ENCODE measurements at places on chromosomes 12 and 14.

GRCh38 chr12:56114084-56114483 is 2.3 kb upstream of the RPL41 start:
- DNase-seq, result no peak

DNA sequence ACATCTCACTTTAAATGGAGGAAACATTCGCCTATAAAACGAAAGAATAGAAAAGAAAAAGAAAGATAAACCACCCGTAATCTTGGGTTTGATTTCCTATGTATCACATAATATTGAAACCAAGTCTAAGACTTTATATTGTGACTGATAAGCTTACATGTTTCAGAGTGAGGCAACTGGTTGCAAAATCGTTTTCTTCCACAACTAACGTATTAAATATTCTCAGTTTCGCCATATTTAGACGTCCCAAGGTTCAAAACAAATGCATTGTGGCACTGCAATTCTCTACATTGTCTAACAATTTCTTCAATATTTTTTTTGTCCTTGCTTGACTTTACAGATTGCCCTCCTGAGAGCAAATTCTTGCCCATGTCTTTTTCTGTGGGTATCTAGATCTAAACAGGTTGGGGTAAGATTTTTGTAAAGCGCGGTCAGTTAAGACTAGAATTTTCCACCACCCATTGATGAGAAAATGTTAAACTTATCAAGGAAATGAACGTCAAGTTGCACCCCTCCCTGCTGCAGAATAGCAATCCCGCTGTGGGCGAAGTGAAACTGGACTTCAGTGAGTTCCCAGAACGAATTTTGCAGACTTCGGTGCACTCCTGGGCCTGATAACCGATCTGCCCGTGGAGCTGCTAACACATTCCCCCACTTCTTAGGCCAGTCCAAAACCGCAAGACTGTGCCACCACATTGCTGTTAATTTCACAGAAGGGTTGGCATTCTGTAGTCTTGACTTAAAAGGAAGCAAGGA is 2.7 kb downstream of the TBX3 start:
- peak; percentile 25 for DNase-seq

GRCh38 chr14:75820761-75821160 is 159.7 kb downstream of the TTLL5 start:
- no peak for DNase-seq

DNA sequence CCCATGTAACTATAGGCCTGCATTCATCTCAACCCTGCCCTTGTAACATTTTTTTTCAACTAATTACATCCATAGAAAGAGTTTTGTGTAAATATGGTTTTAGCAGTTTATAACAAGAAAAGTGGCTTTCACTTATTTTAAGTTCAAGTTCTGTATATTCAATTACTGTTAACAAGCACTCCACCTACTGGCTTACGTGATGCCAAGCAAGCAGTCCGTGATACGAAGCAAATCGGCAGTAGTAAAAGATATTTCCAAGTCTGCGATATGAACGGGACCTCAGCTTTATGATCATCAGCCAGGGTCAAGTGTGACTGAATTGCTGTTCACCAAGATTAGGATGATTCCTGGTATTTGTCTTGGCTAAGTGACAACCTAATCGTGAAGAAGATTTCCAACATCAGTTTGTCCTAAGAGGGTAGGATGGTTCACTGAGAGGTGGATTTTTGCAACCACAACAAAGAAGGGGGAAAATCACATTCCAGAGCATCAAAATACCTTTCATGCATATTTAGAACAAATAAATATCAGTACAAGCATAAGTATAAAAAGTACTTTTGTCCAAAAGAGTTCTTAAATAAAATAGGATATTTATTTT is 456.2 kb downstream of the FOXG1 start:
- no peak for DNase-seq

- no peak for DNase-seq
These were observed 432 bp downstream of the C14orf93 start for GRCh38 chr14:23009483-23009938.

GRCh38 chr14:23319746-23320583 is 1.3 kb upstream of the PABPN1 start:
- no peak for DNase-seq

DNA sequence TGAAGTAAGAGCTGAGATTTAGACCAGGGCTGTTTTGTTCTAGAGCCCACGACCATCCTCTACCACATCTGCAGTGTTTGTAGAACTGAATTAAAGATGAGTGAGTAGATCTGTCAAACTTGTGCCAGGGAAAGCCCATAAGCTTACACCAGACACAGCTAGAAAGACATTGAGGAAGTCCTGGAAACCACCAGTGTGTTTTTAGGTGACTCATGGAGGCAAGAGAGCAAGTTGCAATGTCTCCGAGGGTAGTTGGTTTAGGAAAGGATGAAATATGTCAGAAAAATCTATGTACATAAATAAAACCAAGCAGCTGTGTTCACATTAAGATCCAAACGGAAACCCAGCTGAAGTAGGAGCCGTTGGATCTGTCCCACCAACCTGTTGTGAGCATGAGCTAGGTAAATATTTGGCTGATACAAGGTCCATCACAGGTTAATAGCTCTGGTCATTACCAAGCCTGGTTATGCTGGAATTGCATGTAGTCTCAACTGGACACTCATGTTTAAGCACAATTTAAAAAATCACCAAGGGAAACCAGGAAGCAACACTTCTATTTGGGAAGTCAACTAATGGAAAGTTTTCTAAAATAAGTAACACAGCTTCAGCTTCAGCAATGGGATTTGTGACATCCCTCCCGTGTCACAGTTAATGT is 49.9 kb upstream of the PLEKHG3 start:
- no peak for DNase-seq

DNA sequence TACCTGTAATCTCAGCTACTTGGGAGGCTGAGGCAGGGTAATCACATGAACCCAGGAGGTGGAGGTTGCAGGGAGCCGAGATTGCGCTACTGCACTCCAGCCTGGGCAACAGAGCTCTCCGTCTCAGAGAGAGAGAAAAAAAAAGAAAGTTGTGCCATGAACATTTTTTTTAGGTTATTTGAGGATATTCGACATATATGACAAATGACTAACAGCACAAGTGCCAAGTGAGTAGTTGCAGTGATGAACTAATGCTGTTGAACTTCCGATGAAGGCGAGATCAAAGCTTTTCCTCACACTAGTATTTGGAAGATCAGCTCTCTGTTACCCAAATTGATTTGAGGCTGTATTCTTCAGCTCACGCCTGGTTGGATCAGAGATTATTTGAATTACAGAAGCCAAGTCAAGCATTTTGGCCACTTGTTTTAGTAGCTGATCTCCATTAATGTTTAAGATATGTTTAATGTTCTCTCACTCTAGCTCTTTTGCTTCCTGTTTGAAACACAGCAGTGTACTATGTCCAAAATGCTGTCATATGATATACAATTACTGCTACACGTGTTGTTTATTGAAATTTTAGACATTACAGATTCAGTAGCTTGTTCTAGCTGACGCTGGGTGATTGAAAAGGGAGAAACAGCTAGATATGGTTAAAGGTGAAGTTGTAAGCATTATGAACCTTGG is 43.4 kb downstream of the WDR20 start:
- no peak for DNase-seq

GRCh38 chr12:94561943-94562411 is 88.4 kb downstream of the TMCC3 start:
- DNase-seq, result peak; percentile 83

Data from psoas muscle (tissue), 8 donors.